Dermis microvascular lymphatic vessel endothelial cell (primary cell): ENCODE measurements at places on chromosomes 4 and X.

DNA sequence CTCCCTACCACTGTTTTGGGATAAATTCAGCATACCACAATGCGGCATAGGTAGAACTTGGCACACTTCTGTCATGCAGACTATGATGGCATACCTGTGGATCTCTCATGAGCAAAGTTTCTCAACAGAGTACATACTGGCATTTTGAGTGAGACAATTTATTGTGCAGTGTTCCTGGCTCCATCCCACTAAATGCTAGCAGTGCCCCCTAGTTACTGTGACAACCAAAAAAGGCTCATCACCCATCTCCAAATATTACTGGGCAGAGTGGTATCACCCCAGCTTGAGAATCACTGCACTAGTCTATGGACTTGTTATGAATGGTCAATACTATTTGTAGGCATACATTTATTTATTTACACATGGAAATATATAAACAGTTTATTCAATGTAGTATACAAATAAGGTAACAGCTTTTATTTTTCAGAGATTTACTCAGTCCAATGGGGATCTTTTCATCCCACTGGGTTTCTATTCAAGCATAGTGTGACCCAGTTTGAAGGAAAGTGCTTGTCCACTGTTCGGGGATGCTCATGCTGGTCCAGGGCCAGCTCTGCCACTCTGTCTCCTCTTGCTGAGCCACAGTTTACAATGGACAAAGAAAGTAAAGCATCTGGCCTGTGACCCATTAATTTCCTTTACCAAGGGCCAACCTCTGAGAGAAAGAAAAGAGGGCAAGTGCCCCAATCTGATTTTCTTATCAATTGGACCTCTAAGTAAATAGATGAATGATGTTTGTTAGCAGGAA lies 81.0 kb upstream of the IL2 start:
- no peak for DNase-seq

- DNase-seq = no peak
Measured at GRCh38 chrX:112083624-112084326, 1.2 kb upstream of the TRPC5 start.

DNA sequence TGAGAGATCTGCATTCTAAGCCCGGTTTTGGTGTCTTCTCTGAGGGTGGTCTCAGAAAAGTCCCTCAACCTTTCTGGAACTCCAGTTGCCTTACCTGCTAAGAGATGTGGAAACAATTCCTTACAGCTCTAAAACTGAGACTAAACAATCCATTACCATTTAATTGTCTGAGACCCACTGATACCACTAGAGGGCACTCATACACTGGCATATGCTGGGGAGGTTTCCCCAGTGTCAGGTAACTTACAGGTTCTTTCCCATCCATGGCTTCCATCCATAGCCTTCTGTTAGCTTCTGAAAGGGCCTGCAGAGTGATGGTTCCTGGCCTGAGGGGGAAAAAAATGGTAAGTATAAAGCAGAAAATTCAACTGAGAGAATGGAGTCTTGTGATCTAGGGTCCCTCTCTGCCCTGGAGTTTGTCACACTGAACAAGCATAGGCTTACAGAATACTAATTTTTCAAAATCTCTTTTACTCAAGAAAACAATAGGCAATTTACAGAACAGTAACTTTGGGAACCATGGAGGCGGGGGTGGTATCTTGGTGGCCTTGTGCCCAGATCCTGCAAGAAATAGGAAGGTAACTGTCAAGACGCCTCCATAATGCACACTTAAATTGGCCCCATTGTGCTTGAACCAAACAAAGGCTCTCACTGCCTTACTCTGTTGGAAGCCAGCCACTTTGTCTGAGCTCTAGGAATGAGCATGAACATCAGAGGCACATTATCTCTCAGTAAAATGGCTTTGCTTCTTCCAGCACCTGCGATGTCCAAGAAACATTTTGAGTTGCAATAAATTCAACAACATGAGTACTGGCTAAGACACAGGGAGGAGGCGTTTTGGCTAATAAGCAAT lies 236.1 kb downstream of the OPHN1 start:
- DNase-seq = peak; percentile 57

GRCh38 chr4:182768838-182769237 lies 148.3 kb downstream of the DCTD start:
- DNase-seq = no peak

GRCh38 chr4:136319789-136320464 lies 1212.4 kb downstream of the PCDH18 start:
- DNase-seq = peak; percentile 22

- DNase-seq = no peak
Measured at GRCh38 chr4:53962516-53963225, 101.7 kb downstream of the CHIC2 start.

DNA sequence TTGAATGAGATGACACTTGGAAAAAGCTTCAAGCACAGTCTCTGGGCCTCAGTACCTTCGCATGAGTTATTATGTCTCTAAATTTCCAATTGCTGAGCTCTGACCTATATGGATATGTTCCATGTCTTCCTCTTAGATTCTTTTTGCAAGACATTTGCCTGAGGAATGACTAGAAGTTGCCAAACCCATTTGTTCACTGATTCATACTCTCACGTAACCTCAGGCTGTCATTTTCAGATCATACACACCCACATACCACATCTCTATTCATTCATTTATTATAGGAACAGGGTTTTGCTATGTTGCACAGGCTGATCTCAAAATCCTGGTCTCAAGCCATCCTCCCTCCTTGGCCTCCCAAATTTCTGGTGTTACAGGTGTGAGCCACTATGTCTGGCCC lies 2137.1 kb upstream of the TENM3 start:
- no peak for DNase-seq

GRCh38 chr4:67151376-67152343 lies 393.6 kb downstream of the CENPC start:
- DNase-seq = no peak

- DNase-seq = no peak
Measured at GRCh38 chr4:7744142-7744804, 195.4 kb downstream of the AFAP1 start.

GRCh38 chr4:13678186-13678924 lies 50.8 kb upstream of the BOD1L1 start:
- DNase-seq = peak; percentile 27

GRCh38 chrX:72295745-72296144 lies 10.0 kb downstream of the CITED1 start:
- no peak for DNase-seq

- no peak for DNase-seq
Measured at GRCh38 chr4:118335774-118336173, 17.0 kb downstream of the PRSS12 start.

DNA sequence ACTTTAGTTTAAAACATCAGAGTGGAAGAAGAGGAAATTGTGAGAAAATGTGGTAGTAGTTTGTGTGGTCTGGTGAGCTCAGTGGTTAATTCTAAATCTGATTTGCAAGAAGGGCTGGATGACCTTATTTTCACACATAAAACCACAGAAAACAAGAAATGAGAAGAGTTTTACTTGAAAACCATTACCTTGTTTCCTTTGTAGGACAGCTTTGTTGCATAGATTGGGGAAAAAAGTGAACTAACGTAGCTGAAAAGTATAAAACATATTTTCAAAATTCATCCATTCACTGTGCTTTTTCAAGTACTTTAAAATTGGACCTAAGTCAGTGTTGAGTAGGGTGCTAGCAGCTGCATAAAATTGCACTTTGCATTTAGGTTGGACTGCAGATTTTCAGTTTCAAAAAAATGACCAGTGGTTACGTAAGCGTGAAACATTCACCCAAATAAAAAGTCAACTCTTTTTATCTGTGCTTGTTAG lies 211.3 kb downstream of the ARHGAP10 start:
- DNase-seq = no peak

- no peak for DNase-seq
Measured at GRCh38 chrX:133908223-133908955, 77.0 kb downstream of the GPC3 start.

DNA sequence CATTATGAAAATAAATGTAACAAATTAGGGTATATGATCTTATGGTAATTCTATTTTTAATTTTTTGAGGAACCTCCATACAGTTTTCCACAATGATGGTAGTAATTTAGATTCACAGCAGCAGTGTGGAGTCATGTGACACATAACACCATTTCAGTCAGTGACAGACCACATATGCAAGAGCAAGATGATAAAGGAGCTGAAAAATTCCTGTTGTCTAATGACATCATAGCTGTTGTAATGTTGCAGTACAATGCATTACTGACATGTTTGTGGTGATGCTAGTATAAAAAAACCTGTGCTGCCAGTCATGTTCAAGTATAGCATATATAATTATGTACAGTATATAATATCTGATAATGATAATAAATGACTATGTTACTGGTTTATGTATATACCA lies 28.5 kb downstream of the EMCN start:
- DNase-seq = no peak

DNA sequence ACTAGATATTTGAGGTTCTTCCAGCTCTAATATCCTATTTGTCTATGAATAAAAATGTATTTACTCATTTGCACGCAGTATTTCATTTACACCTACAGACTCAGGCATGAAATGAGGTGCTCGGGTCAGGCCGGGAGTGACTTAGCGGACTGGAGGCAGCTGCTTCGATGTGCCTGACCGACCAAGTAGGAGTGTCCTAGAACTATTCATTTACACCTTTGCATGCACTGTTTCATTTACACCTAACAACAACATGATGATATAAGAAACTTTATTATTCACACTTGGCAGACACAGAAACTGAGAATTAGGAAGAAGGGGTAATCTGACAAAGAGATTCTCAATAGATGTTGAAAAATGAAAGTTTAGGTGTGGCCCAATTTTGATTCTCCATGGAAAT lies 28.7 kb upstream of the FAT1 start:
- DNase-seq = no peak

DNA sequence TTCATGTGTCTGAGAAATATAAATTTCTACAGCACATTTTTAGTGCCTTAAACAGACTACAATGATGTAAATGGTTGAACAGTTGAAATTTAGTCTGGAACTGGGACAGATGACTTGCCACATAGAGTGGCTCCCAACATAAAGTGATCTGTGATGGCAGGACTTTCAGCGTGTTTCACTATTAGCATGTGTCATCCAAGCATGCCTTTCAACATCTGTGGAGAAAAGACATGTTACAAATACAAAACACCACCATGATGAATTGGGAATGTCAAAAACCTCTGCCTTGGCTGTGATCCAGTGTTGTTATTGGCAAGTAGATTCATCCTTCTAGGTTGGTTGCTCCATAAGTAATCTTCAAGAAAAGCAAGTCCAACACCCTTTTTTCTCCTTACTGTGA lies 348.7 kb downstream of the MAPK10 start:
- DNase-seq = peak; percentile 54

GRCh38 chr4:147118528-147118927 lies 172.9 kb upstream of the TTC29 start:
- DNase-seq = no peak

DNA sequence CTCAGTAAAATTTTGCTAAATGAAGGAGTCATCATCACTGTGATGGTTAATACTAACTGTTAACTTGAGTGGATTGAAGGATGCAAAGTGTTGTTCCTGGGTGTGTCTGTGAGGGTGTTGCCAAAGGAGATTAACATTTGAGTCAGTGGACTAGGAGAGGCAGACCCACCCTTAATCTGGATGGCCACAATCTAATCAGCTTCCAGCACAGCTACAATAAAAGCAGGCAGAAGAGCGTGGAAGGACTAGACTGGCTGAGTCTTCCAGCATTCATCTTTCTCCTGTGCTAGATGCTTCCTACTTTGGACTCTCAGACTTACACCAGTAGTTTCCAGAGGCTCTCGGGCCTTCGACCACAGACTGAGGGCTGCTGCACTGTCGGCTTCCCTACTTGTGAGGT lies 21.3 kb upstream of the WDR44 start:
- DNase-seq = no peak

DNA sequence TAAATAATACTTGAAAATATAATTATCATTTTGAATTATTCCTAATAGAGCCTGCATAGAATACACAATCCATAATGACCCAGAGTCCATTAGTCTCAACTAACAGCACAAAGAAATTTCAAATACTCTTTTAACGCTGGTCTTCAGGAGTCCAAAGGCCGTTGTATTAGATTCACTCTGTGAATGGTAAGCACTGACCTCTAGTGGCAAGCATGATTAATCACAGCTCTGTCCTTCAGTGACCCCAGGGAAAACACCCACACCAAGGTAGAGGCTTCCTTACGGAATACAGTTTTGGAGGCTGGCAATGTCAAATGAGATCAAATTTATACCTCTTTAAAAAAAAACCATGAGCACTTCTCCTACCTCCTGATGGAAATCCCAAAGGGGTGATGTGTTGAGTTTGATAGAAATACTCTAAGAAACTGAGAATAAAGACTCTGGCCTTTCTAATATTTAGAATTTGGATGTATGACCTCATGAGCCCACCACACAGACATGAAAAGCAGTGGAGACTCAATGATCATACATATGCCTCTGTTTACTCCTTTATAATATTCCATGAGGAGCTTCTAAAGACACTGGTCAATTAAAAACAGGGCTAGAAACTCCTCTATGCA lies 147.2 kb upstream of the DKK2 start:
- DNase-seq = peak; percentile 55

GRCh38 chr4:147313108-147313507 lies 167.8 kb upstream of the EDNRA start:
- no peak for DNase-seq

DNA sequence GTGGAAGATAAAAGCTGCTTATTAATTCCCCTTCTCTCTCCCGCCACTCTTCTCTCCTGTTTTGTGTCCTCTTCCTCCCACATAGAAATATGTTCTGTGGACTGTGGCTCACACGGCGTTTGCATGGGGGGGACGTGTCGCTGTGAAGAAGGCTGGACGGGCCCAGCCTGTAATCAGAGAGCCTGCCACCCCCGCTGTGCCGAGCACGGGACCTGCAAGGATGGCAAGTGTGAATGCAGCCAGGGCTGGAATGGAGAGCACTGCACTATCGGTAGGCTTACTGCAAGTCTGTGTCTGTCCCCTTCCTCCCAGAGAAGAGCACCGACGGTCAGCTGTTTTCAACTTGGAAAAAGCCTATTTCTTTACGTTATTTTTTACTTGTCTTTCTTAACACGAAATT lies 229.1 kb downstream of the DCTD start:
- no peak for DNase-seq

- no peak for DNase-seq
Measured at GRCh38 chr4:140188975-140189374, 35.0 kb upstream of the MAML3 start.

- DNase-seq = no peak
Measured at GRCh38 chrX:8955511-8955910, 78.4 kb downstream of the FAM9B start.

- DNase-seq = no peak
Measured at GRCh38 chrX:20670611-20671010, 403.9 kb upstream of the RPS6KA3 start.

GRCh38 chr4:128225148-128225547 lies 62.5 kb downstream of the PGRMC2 start:
- DNase-seq = no peak

- DNase-seq = no peak
Measured at GRCh38 chr4:21366312-21366711, 582.3 kb downstream of the KCNIP4 start.

- no peak for DNase-seq
Measured at GRCh38 chrX:39442332-39442731, 641.1 kb downstream of the MID1IP1 start.

GRCh38 chrX:13339607-13340006 lies 19.8 kb upstream of the ATXN3L start:
- no peak for DNase-seq

- DNase-seq = no peak
Measured at GRCh38 chr4:107006218-107006617, 29.9 kb downstream of the DKK2 start.

GRCh38 chr4:164931551-164932324 lies 45.7 kb downstream of the TRIM61 start:
- no peak for DNase-seq

GRCh38 chr4:8118035-8118434 lies 40.6 kb downstream of the ABLIM2 start:
- DNase-seq = no peak
